ENCODE measurements at places on chromosomes 1 and 21. TPM values are rescaled to one million over a fixed set of nuclear protein-coding genes. Genes with fewer than 3 reads are reported as not detected.

DNA sequence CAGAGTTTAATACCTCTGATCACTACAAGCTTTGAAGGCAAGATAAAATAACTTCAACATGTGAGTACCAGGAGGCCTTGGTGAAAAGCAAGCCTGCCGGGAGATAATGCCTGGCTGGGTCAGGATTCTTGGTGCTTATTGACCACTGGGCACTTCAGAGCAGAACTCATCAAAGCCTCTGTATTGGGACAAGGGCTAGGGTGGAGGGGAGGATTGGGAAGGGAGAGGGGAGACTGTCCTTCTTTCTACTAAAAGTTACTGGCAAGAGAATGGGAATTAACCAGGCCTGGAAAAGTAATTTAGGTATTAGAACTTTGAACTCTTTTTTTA lies 35.2 kb downstream of the NEK2 start:
- no peak overlapping the region for H3K4me3 ChIP-seq
- no peaks in the 10 kb centered on the region for H3K27me3 ChIP-seq
- H3K36me3 ChIP-seq, result no peaks in the 10 kb centered on the region
- H3K4me1 ChIP-seq, result peaks cover 17% of the 10 kb centered on the region
- no peak overlapping the region for H3K27ac ChIP-seq
- no peak for DNase-seq

Gene USH2A
- 3.6 TPM for total RNA-seq

DNA sequence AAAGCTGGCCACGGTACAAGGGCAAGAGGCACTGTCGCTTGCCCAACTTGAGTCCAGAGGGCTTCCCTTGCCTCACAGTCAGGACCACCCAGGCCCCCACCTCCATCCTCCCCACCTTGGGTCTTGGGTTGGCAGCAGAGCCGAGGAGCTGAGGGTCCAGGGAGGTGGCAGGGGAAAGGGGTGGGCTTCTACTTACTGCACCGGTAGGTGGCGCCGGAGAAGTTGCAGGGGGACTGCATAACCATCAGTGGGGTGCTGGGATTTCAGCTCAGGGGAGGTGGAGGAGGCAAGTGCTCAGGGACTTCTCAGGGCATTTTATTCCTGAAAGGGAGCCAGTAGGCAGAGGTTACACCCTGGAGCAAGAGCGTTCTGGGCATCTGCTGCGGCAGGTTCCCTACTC lies 44.0 kb downstream of the TRIM62 start:
- peaks cover 3% of the 10 kb centered on the region for H3K4me1 ChIP-seq
- H3K4me3 ChIP-seq, result no peak overlapping the region
- H3K27ac ChIP-seq, result no peak overlapping the region
- no peaks in the 10 kb centered on the region for H3K27me3 ChIP-seq
- DNase-seq, result peak; percentile 44

Gene SLFNL1
- total RNA-seq, result 0.16 TPM

DNA sequence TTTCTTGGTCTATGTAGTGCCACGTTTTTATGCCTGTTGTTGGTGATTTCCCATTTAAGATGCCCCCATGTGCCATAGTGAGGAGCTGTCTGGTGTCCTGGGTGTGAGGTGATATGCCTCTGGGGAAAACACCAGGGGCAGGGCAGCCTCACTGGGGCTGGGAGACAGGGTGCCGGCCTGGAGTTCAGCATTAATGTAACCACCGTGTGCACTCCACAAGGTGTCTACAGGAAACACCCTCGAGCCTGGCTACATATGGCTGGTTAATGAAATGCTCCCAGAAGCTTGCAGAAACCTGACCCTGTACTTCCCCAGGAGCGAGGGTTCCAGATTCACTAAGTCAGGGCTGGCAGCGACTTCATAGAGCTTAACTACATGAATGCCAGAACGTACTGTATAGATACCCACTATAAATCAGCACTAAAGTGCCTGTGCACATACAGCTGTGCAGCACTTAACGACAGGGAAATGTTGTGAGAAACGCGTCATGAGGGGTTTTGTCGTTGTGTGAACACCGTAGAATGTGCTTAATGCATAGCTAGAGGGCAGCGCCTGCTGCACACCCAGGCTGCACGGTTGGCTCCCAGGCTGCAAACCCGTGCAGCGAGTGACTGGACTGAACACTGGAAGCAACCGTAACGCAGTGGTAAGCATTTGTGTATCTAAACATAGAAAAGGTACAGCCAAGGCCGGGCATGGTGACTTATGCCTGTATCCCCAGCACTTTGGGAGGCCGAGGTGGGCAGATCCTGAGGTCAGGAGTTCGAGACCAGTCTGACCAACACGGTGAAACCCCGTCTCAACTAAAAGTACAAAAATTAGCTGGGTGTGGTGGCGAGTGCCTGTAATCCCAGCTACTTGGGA lies 10.4 kb downstream of the TFF2 start:
- peaks cover 22% of the 10 kb centered on the region for H3K27me3 ChIP-seq
- no peak for DNase-seq
- H3K27ac ChIP-seq, result no peak overlapping the region
- H3K4me3 ChIP-seq, result no peak overlapping the region

DNA sequence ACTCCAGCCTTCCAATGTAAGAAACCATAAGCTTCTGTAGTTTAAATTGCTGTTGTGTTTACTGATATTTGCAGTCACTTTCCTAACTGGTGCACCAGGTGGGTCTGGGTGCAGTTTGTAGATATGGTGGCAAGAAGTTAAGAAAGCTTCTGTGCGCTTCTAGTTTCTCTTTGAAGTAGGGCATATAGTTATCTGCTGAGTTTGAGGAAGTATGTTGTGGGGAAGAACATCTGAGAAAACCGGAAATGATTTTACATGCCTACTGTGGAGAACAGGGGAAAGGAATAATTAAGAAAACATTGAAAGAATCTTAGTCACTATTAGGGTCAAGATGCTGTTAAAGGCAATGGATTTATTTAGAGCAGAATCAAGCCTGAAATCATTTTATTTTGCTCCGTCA lies 14.9 kb upstream of the SLC44A5 start:
- no peaks in the 10 kb centered on the region for H3K36me3 ChIP-seq
- no peak for DNase-seq
- no peaks in the 10 kb centered on the region for H3K4me1 ChIP-seq
- H3K27me3 ChIP-seq, result peaks cover 22% of the 10 kb centered on the region
- no peak overlapping the region for H3K4me3 ChIP-seq

DNA sequence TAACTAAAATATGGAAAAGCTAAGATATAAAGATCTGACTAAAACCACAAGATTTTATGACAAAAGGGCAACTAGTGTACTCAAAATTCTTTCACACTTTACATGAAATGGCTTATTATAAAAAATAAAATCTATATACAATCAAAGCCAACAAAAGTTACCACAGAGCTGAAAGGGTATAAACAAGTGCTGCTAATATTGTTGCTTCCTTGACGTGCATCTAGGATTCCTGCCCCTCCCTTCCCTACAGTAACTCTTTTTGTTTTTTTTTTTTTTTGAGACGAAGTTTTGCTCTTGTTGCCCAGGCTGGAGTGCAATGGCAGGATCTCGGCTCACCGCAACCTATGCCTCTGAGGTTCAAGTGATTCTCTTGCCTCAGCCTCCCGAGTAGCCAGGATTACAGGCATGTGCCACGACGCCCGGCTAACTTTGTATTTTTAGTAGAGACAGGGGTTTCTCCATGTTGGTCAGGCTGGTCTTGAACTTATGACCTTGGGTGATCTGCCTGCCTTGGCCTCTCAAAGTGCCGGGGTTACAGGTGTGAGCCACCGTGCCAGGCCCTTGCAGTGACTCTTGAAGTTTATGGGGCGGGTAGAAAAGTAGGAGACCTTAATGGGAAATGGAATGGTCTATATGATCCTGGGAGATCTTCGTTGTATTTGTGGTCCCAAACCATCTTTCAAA lies 4.5 kb downstream of the SRSF4 start:
- no peak for DNase-seq
- H3K4me3 ChIP-seq, result peak overlapping the region; percentile 23
- H3K36me3 ChIP-seq, result peaks cover 9% of the 10 kb centered on the region

- H3K27me3 ChIP-seq, result peaks cover 98% of the 10 kb centered on the region
- H3K4me1 ChIP-seq, result no peaks in the 10 kb centered on the region
- H3K36me3 ChIP-seq, result no peaks in the 10 kb centered on the region
- H3K27ac ChIP-seq, result no peak overlapping the region
- DNase-seq, result peak; percentile 46
Measured at GRCh38 chr1:36553591-36554322, 71.0 kb upstream of the CSF3R start.

Gene RXRG
- total RNA-seq, result 9.3 TPM

DNA sequence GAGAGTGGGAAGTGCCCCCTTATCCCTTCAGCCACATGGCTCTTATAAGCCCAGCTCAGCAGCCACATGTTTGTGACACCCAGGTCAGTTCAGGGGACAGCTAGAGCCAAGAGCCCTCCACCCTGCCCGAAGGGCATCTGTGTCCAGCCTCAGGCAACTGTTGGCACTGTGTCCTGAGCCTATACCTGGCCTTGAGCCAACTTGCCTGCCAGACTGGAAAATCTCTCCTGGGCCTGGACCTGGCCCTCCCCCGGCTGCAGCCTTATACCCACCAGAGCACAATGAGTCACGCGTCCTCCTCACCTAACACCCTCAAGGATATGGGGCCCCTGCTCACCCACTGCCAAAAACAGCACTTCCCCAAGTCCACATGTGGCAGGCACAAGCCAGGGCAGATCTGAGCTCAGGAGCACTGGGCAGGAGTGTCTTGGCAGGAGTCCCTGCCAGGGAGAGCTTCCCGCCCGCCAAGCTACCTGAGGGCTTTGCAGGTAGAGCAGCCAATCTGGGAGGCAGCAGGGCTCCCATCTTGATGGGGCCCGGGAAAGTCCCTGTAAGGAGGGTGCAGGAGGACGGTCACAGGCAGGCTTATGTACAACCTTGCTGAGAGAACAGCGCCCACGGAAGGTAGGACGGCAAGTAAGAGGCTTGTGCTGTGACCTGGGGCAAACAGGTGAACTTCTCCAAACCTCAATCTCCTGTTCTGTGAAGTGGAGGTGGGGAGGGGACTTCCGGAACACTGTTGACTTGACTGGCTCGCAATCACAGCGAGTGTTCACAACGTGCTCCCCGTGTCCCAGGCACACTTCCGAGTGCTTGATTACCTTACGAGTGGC lies 19.8 kb upstream of the HSPG2 start:
- H3K27me3 ChIP-seq, result no peaks in the 10 kb centered on the region
- peak overlapping the region; percentile 86 for H3K27ac ChIP-seq
- DNase-seq, result peak; percentile 69
- peaks cover 57% of the 10 kb centered on the region for H3K4me1 ChIP-seq
- H3K4me3 ChIP-seq, result no peak overlapping the region

DNA sequence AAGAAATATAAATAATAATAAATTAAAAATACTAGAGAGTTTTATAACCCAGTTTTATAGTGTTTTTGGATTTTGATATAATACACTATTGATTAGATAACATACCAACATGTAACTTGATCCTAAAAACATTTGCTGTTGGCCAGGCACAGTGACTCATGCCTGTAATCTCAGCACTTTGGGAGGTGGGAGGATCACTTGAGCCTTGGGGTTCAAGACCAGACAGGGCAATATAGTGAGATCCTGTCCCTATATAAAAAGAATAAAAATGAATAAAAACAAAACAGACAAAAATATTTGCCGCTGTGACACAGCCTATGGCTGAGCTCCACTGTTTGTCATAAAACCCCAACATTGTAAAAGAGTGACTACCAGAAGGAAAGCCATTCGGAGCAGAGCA lies 26.1 kb downstream of the VPS13D start:
- DNase-seq, result no peak
- H3K4me3 ChIP-seq, result no peak overlapping the region
- no peaks in the 10 kb centered on the region for H3K27me3 ChIP-seq
- H3K4me1 ChIP-seq, result no peaks in the 10 kb centered on the region
- H3K27ac ChIP-seq, result no peak overlapping the region

Data from left ventricle myocardium inferior (tissue), 1 donor.